HepG2 (cell line): ENCODE measurements at places on chromosomes 6 and 20. TPM values are rescaled to one million over a fixed set of nuclear protein-coding genes. Genes with fewer than 3 reads are reported as not detected.

DNA sequence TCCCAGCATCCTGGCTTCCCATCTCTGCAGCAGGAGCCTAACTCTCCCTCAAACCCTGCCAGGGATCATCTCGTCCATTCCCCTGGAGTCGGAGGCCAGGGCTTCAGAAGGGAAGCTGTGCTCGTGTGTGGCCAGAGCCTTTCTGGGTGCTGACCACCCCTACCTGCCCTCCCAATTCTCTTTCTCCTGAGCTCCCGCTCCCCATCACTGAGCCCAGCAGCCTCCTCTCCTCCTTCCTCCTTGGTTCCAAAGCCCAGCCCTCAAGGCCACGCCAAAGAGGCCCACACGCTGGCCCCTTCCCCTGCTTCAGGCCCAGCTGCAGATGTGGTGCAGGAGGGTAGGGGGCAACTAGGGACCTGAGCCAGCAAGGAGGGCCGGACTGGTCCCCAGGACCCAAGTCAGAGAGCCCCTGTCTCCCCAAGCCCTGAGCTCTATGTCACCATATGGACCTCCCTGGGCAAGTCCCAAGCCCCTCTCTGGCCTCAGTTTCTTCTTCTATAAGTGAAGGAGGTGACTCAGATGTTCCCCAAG, 1.3 kb downstream of the FAM83C start:
- H3K27me3 ChIP-seq = peaks cover 6% of the 10 kb centered on the region
- no peaks in the 10 kb centered on the region for H3K36me3 ChIP-seq
- H3K4me1 ChIP-seq = peaks cover 80% of the 10 kb centered on the region
- H3K4me3 ChIP-seq = no peak overlapping the region

- no peak for DNase-seq
- no peaks in the 10 kb centered on the region for H3K36me3 ChIP-seq
- peaks cover 10% of the 10 kb centered on the region for H3K4me1 ChIP-seq
- H3K4me3 ChIP-seq = no peak overlapping the region
- no peak overlapping the region for H3K27ac ChIP-seq
- no peaks in the 10 kb centered on the region for H3K27me3 ChIP-seq
Observed at GRCh38 chr6:5287205-5287965, 26.1 kb downstream of the FARS2 start.

Gene CALHM4
- total RNA-seq = not detected in 2 replicates

Gene TNFRSF21
- 35.4 and 46.3 TPM in 2 replicates for total RNA-seq

DNA sequence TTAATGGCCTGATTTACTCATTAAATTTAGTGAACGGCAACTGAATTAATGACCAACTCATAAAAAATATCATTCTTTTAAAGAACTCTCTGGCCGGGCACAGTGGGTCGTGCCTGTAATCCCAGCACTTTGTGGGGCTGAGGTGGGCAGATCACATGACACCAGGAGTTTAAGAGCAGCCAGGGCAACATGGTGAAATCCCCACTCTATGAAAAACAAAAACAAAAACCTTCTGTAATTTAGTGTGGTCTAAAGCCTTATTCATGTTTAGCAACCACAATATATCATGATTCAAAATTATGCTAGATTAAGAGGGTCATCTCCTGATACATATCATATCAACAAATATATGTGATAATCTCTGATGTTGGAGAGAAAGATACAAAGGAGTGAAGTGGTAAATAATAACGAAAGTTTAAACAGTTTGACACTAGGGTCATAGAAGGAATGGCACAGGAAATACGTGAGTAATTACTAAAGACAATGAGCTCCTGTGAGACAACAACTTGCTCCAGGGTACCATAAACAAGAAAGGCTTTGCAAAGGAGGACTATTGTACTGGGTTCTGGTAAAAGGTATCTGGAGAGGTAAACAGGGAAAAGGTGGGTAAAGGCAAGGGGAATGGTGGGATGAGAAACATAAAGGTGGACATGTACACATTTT, 5.7 kb downstream of the ELOVL4 start:
- DNase-seq = no peak
- no peak overlapping the region for H3K27ac ChIP-seq
- H3K4me3 ChIP-seq = no peak overlapping the region

DNA sequence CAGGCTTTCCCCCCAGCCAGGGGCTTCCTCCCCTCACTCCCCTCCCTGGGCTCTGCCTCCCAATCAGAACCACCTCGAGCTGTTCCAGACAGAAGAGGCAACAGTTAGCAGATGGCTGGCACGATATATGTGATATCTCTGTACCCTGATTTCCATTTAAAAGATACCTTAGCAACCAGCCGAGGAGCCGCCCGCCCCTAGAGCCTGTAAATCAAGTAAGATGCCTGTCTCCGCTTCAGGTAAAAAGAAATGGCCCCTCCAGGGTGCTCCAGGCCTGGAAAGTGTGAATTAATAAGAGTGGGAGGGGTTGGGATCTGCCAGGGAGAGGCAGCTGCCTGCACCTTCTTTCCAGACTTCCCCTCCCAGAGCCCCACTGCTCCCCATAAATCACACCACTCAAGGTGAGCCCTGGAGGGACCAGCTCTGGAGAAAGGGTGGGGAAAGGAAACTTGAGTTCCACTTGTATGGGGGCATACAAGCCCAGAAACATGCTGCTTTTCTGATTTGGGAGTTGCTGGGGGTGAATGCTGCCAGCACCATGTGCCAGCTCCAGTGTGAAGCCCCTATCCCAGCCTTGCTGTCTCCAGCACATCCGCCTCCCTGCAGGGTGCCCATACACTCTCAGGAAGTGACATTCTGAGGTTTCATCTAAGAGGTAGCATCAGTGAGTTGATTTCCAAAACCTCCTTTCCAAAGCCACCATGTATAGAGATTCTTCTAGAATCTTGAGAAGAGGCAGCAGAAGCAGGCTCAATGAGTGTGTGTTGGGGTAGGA, 148.0 kb downstream of the LRFN2 start:
- H3K27me3 ChIP-seq = no peaks in the 10 kb centered on the region; the same call in 1 of the 2 replicates
- no peak overlapping the region for H3K27ac ChIP-seq
- no peaks in the 10 kb centered on the region for H3K36me3 ChIP-seq
- no peak overlapping the region for H3K4me3 ChIP-seq
- H3K4me1 ChIP-seq = no peaks in the 10 kb centered on the region
- no peak for DNase-seq

Gene C20orf96
- 3.8 and 4.7 TPM in 2 replicates for total RNA-seq

DNA sequence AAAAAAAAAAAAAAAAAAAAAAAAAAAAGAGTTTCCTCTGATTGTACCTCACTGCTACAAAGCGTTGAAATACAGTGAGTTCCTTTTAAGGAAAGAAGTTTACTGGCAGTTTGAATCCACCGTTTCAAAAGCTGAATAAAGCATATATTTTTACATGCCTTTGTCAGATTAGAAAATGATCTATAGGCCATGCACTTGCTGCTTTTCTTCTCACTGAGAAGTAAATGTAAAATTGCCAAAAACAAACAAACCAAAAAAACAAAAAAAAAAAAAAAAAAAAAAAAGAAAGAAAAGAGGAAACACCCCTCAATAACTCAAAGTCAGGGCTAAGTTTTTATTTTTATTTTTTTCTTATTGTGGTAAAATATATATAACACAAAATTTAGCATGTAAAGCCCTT, 81.9 kb downstream of the LYRM4 start:
- H3K4me3 ChIP-seq = no peak overlapping the region
- H3K4me1 ChIP-seq = peaks cover 4% of the 10 kb centered on the region; the same call in 1 of the 2 replicates
- H3K27me3 ChIP-seq = no peaks in the 10 kb centered on the region
- H3K27ac ChIP-seq = no peak overlapping the region
- no peak for DNase-seq
- 0 out of 2 replicates have a peak, but pooled peaks cover under 1% of the 10 kb centered on the region for H3K36me3 ChIP-seq

DNA sequence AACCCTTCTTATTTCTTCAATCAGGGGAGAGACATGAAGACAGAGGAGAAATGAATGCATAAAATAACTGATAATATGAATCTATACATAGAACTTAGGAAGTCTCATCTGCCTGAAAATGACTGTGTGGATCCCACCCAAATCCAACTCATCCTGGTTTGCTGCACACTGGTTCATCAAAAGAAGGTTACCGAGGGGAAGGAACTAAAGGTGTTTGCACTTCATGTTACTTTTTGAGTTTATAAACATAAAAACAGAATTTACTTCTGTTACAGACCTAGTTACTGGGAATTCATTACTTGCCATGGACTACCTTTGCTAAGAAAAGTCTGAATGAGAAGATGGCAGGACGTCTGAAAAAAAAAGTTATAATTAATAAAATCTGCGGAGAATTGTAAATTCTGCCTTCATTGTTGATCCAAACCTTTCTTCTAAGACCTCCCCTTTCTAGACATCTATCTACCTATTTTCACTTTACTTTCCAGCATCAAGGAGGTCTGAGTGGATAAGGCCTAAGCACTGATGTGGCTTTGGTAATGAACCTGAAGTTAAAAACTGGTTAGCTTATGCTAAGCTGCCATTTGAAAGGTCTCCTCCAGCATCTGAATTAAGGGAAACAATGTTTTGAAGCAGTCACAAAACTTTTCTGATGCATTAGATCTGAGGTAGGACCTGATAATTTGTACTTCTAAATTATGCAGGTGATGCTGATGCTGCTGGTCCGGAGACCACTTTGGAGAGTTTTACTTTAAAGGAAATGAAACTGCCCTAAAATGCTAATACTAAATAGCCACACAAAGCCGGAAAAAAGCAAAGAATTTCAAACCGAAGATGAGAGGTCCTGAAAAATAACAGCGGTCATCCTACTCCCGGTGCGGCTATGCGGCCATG, 84.0 kb downstream of the HFE start:
- H3K36me3 ChIP-seq = no peaks in the 10 kb centered on the region
- H3K27me3 ChIP-seq = no peaks in the 10 kb centered on the region
- no peaks in the 10 kb centered on the region for H3K4me1 ChIP-seq
- H3K27ac ChIP-seq = no peak overlapping the region
- DNase-seq = no peak

GRCh38 chr6:155219858-155220301, 43.9 kb upstream of the CLDN20 start:
- no peak for DNase-seq
- no peak overlapping the region for H3K27ac ChIP-seq
- no peaks in the 10 kb centered on the region for H3K36me3 ChIP-seq
- H3K4me3 ChIP-seq = no peak overlapping the region

Gene TLDC2
- total RNA-seq = 1.2 and 1.6 TPM in 2 replicates

- H3K36me3 ChIP-seq = no peaks in the 10 kb centered on the region
- peaks cover 35% of the 10 kb centered on the region for H3K4me1 ChIP-seq
- peak overlapping the region; percentile 71 for H3K4me3 ChIP-seq
- H3K27ac ChIP-seq = peak overlapping the region; percentile 96
- DNase-seq = no peak
Observed at GRCh38 chr6:108556866-108557493, 3.7 kb upstream of the FOXO3 start.

Gene WDR27
- 10.0 and 34.1 TPM in 2 replicates for total RNA-seq

GRCh38 chr6:32968093-32968866, at the start of gene BRD2:
BRD2 (plus strand) TSS chr6:32968594; CDS start chr6:32972899, 4,305 bp downstream.
- H3K36me3 ChIP-seq = peaks cover 10% of the 10 kb centered on the region; the same call in 2 of the 3 replicates
- DNase-seq = peak; percentile 98
- H3K4me3 ChIP-seq = peak within 1 kb of the TSS; percentile 96
- H3K27ac ChIP-seq = peak within 1 kb of the TSS; percentile 99
- H3K4me1 ChIP-seq = peaks cover 39% of the 10 kb centered on the region
- no peaks in the 10 kb centered on the region for H3K27me3 ChIP-seq

DNA sequence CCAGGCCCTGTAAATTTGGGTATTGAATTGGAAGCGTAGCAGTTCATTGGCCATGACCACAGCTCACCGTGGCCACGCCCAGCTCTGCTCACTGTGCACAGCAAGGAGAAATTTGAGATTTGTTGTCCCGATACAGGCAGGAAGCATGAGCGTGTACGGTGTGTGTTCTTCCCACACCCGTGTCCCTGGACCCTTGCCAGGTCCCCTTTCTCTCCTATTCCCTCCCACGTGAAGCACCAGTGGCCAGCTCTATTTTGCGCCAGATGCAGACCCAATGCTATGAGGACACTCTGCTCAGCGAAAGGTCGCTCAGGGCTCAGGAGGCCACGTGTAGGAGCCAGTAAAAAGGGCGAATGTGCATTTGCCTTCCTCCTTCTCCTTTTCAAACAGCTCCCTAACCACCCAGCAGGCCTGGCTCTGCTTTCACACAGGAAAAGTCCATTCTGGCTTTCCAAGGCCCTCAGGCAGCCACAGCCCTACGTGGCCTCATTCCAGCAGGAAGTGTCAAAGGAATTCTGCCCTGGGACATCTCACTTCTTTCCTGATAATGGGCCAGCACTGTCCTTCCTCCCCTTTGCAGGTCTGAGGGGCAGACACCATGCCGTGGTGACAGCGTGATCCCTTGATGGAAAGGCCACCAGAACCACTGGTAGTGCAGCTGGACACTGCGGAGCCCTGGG, 499.2 kb upstream of the CDH4 start:
- H3K4me1 ChIP-seq = no peaks in the 10 kb centered on the region
- H3K27me3 ChIP-seq = no peaks in the 10 kb centered on the region
- H3K4me3 ChIP-seq = no peak overlapping the region
- H3K36me3 ChIP-seq = no peaks in the 10 kb centered on the region
- no peak for DNase-seq

Gene PAK5
- total RNA-seq = not detected in 2 replicates
